ENCODE measurements at places on chromosomes 12 and 14.

GRCh38 chr14:51638071-51638944 lies 13.4 kb upstream of the FRMD6 start:
- DNase-seq, result no peak

GRCh38 chr12:116399055-116399454 lies 121.6 kb upstream of the MED13L start:
- DNase-seq, result no peak

DNA sequence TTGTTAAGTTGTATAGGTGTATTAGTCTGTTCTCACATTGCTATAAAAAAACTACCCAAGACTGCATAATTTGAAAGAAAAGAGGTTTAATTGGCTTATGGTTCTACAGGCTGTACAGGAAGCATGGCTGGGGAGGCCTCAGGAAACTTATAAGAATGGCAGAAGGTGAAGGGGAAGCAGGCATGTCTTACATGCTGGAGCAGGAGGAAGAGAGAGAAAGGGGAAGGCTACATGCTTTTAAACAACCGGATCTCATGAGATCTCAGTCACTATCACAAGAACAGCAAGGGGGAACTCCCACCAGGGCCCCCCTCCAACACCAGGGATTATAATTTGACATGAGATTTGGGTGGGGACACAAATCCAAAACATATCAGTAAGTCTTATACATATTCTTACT lies 60.5 kb upstream of the OR10AD1 start:
- DNase-seq, result no peak

- DNase-seq, result peak; percentile 72
Observed at GRCh38 chr12:96241846-96242256, 47.7 kb downstream of the ELK3 start.

DNA sequence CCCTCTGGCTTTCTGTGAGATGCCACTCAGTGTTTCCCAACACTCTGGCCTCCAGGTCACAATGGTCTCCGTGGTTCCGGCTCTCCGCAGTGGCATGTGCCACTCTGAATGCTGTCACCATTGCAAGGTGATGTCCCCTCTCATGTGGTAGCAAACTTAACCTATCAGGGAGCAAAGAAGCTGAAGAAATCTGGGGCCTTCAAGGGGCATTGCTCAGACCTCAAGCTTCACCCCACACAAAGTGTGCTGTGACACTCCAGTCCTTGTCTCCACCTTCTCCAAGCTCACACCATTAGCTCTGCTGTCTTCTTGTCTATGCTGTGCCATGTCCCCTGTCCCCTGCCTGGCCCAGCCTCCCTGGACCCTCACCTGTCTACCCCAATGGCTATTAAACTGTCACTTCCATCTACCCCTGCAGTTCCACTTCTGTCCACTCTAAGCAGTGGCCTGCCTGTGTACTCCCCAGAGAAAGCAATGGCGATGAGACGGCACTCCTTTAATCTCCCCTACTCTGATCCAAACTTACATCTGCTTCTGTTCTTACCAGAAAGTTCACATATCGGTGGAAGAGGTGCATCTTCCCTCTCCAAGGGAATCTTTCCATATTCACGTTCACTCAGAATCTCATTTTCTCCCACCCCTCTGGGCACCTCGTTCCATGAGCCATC lies 93.7 kb downstream of the DHRS2 start:
- no peak for DNase-seq

DNA sequence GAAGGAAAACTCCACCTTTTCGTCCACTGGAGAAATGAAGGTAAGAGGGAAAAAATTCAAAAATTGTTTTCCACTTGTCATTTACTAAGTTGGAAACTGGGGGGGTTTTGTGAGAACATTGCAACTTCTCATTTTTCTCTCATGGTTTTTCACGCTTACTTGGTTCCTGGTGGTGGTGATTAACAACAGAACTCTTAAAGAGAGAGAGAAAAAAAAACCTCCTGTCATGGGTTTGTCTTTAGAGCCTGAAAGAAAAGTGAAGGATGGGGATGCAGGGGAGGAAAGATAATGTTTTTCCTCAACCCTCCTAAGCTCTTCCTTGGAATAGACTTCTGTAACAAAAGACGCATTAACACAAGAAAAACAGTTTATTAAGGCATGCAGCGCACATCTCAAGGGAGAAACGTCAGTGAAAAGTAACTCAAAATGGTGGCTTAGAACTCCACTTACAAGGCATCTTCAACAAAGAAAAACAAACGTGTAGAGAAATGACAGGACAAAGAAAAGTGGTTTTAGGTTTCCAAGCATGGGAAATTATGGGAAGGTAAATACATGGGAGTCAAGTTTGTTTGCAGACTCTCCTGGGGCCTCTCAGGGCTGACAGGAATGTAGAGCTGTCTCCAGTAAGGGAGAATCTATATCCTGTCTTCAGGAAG lies 81.9 kb upstream of the ATF7IP start:
- DNase-seq, result no peak

DNA sequence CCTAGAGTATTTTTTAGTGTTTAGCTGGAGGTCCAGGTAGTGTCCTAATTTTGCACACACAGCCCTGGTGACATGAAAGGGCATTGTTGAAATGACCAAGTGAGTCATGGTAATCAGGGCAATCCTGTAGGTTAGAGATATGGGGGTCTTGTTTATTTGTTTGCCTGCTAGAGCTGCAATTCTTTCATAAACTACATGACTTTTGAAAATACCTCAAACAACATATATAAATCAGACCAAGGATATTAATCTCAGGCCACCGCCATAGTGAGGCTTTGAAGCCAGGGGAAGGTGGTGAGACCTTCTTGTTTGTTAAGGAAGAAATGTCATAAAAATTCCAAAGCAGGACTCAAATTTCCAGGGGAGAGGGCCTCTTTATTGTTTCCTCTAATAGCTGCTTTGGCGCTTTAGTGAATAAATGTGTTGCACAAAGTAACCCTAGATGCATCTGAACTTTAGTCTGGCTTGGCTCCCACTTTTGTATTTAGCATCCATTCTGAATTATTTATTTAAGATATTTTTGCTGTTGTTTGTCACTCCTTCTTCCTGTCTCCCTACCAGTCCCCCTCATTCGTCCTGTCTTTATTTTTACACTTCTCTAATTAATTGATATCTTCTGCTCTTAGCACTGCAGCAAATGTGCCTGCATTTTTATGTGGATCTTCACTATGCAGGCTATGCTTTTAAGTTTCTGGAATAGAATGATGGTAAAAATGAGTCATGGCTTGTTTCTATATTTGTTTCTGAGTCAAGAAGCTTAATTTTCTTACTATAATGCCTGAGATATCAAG lies 430.3 kb downstream of the RAD51B start:
- peak; percentile 80 for DNase-seq

GRCh38 chr14:103220134-103220981 lies 97.1 kb downstream of the TNFAIP2 start:
- no peak for DNase-seq

DNA sequence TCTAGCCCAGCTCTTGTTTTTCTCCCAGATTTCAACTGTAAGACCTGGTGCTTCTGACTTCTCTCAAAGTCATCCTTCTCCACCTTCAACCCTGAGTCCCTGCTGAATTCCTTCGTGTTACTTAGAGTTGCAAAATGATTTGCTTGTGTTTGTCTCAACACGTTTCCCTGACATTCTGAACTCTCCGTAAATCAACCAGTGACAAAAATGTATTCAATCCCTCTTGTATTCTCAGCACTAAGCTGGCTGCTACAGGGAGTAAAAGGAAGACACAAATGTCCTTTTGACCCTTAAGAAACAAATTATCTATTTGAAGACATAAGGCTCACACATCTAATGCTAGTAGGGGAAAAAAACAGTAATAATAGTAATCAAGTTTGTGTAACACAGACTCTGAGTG lies 514.0 kb upstream of the TMPO start:
- DNase-seq, result no peak

DNA sequence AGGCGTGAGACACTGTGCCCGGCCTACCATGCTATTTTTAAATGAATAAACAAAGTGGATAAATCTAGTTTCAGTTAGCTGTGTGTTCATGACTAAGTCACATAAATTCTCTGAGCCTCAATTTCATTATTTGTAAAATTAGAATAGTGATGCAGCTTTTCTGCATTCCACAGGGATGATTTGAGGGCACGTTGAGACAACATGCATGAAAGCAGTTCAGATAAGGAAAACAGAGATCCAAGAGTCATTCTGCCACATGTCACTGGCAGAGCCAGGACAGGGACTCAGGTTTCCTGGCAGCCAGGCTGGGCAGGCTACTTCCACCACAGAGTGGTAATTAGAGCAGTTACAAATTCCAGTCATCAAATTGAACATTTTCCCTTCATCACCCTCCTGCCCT lies 2.9 kb upstream of the PPP4R4 start:
- no peak for DNase-seq

- no peak for DNase-seq
Observed at GRCh38 chr12:95548056-95548538, 3.2 kb downstream of the USP44 start.

DNA sequence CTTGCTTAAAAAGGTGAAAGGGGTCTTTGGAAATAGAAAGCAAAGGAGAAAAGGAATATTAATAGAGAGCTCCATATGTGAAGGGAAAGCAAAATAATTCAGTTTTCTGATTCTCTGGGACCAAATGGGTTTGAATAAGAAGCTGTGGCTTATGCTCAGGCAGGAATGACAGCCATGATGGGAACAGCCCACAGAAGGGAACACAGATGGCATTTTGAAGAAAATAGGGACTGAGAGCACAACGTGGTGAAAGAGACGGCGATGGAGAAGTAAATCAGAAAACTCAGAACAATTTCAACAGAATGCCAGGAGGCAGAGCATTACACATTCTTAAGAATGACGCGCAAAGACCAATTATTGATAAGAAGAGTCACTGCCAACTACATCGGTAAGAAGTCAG lies 102.8 kb downstream of the STXBP6 start:
- no peak for DNase-seq

DNA sequence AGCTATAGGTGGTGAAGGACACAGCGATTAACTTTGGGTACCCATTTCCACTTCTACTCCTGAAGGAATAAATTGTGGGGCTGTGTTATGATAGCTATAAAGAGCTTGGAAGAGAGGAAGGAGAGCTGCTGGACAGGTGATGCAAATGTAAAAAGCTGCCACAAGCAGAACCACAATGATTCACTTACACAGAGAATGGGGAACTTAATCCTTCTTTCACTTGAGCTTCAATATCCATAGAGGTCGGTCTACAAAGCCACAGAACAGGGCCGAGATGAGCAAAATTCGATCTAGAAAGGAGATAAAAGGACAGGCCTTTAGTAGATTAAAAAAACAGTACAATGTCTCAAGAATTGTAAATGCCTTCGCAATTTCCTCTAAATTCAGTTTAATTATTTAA lies 831.1 kb downstream of the LRFN5 start:
- DNase-seq, result no peak

DNA sequence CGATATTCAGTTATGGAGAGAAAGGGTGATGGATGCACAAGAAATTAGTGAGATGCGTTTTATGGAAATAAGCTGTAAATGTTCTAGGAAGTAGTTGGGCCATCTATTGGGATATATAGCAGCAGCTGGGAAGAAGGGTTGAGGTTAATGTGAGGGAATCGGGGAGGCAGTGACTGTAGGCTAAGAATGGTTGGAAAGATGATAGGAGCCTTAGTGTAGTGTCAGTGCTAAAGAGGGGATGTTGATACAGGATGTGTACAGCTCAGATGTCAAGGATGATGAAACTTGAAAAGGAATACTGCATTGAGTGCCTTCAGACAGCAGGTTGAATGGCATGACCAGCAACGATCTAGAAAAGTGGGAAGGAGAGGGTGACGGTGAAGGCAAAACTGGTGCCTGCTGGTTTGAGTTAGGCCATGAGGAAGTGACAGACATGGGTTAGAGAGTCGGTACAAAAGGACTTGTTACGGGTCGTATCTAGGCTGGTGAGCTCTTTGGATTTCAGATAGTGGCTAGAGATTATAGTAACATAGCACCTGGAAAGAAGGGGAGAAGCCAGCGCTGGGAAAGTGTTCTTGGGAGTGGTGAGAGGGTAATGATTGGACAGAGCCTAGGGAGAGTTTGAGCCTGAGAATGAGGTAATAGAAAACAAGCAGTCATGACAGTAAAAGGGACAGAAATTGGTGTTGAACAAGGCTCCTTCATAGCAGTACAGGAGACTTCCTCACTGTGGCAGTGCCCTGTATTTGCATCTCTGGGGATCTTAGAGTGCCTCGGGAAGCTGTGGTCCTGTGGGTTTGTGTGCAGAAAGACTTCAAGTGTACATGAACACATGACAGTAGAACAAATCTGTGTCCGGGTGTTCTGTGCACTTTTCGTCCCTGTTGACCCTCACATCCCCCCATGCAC lies 9.6 kb downstream of the MARS1 start:
- no peak for DNase-seq

- no peak for DNase-seq
Observed at GRCh38 chr14:50864946-50865345, 6.9 kb upstream of the ABHD12B start.

GRCh38 chr12:58321414-58321813 lies 380.0 kb downstream of the ATP23 start:
- DNase-seq, result no peak

- no peak for DNase-seq
Observed at GRCh38 chr14:71466946-71467345, 465.3 kb upstream of the RGS6 start.

- no peak for DNase-seq
Observed at GRCh38 chr14:70239802-70240201, 51.1 kb upstream of the SLC8A3 start.

GRCh38 chr12:124635316-124635715 lies 67.9 kb upstream of the NCOR2 start:
- DNase-seq, result no peak

DNA sequence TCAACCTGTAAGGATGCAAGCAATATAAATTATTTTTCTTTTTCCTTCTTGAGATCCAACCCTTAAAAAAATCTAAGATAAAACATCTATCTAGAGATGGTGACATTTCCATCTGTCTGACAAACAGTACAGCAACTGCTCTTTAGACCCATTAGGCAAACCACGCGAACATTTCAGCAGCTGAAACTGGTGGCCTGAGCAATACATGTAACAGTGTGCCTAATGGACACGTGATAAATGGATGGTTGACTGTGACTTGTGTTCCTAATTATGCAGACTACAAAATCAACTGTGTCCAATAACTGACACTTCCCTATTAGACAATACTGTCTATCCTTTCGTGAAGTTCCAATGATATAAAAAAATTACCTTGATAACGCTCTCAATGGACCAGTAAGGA lies 18.9 kb downstream of the E2F7 start:
- no peak for DNase-seq

DNA sequence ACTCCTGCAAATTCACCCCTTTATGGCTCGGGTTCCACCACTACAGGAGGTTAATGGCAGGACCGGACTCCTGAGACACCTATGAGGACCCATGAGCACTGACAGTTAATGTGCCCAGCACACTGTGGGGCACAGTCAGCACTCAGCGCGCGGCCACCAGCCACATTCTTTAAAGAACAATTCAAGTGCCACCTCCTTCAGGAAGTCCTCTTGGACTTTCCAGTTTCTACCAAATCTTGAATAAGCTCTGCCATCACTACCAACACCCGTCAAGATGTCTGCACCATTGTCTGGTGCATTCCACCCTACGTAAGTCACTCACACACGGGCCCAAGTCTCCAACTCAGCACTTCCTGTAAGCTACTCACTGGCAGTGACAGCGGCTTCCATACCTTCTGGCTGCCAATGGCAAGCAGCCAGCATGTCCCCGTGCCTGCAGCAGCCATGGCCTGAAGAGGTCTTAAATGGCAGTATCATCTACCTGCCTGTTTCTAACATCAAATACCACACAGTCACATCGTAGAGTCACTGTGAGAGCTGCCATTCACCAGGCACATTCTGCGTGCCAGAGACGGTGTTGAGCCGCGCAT lies 48.5 kb downstream of the CDC42BPB start:
- peak; percentile 20 for DNase-seq

GRCh38 chr12:115763376-115763775 lies 514.1 kb downstream of the MED13L start:
- no peak for DNase-seq

GRCh38 chr12:323507-323906 lies 60.9 kb upstream of the SLC6A13 start:
- no peak for DNase-seq

Measured in astrocyte of the spinal cord (primary cell).